ENCODE measurements at places on chromosomes 13 and 19.

DNA sequence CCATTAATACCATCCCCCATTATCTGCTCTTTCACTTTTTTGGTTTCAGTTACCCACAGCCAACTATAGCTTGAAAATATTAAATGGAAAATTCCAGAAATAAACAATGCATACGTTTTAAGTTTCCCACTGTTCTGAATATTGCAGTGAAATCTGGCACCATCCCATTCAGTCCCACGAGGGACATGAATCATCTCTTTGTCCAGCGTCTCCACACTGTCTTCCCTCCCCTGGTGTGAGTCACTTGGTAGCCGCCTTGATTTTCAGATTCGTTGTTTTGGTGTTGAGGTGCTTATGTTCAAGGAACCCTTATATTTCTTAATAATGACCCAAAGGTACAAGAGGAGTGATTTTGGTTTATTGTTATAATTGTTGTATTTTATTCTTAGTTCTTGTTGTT lies 246.1 kb downstream of the DCT start:
- DNase-seq, result peak; percentile 79

DNA sequence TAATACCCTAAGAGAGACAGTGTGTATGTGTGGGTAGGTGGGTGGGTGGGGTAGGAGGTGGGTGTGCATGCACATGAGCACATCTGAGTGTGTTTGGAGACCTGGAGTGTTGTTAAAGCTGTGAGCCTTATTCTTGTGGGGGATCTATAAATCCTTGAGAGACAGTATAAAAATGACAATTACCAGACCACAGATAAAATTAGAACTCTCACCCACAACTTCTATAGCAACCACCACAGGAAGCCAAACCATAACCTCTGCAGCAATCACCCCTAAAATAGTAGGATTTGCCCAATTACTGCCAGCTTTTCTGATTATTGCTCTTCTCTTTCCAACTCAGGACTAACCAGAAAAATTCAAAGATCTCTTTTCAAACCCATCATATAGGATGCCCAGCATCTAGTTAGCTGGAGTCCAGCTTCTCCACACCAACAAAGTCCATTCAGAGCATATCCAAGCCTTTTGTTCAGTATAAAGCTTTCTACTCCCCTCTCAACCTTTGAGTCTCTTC lies 93.4 kb upstream of the SLITRK1 start:
- DNase-seq, result no peak

DNA sequence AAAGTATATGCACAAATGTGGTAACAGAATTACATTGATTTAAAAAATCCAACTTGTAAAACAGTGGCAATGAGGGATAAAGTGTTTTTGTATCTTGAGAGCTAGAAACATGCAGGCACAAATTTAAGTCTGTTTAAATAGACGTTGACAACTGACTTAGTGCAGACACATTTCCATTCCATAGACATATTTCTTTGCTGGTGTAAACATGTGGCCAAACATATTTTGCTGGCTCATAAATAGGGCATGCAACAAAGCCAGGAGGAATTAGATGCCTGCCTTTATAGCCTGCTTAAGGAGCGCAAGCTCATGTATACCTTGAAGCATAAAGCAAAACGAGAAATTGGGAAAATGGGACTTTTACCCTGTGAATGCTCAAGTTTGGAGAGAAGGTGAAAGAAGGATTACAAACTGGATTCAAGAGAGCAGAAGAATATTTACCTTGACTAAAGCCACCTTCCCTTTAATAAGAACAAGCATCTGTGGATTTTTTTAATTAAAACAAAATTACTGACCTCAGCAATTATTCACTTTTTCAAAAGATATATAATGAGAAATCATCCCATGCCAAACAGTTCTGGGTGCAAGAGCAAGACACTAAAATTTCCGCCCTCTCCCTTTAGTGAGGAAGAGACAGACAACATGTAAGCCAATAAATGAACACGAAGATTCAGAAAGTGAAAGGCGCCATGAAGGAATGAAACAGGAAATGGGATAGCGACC lies 71.0 kb downstream of the DCT start:
- DNase-seq, result no peak

DNA sequence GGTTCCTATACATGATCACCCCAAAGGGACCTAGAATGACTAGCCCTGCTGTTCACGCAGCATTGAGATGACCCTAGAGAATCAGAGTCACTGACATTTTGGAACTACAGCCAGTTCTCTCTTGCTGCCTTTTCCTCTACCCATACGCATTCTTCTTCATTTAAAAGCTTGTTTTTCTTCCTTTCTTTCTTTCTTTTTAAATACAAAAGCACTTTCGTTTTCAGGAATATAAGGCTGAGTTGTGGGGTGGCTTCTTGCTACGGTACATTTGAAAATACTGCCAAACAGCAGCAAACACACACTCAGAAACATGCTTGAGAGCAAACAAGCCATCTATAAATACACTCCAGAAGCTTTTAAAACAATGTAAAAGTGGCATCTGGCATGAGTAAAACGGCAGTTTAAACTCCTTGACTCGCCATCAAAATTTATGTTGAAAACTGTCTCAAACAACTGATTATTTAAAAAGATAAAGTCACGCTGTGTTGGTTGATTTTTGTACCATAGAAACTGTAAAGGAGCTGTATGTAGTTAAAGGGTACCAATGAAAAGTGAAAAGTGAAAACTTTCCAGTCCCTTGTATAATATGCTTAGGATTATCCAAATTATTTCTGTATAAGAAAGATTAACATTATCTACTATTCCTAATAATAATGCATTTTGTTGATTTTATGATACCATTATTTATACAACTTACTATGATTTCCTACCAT lies 95.6 kb downstream of the PCDH9 start:
- DNase-seq, result no peak

GRCh38 chr13:40656358-40656757 lies 10.1 kb downstream of the FOXO1 start:
- no peak for DNase-seq

Measured in AG20443 (cell line).